ENCODE measurements at places on chromosomes 2 and 18. TPM values are rescaled to one million over a fixed set of nuclear protein-coding genes. Genes with fewer than 3 reads are reported as not detected.

DNA sequence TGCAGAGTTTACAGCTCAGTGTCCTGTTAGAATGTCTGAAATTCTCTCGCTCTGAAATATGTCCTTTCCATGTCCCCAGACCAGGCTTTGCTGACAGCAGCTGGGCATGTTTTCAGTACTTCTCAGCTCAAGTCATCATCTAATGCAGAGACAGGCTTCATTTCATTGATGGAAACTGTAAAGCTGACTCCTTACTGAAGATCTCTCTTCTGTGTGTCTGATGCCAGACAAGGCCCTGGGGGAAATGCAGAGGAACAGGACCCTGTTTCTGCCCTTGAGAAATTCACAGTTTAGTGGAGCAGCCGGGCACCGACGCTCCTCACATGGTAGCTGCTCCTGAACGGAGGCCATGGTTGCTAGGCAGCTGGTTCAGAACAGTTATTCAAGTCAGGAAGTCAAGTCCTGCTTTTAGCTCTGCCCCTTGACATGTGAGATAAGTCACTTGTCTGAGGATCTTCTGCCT lies 24.6 kb upstream of the FZD7 start:
- no peak for DNase-seq

Gene GPR17
- total RNA-seq, result not detected

DNA sequence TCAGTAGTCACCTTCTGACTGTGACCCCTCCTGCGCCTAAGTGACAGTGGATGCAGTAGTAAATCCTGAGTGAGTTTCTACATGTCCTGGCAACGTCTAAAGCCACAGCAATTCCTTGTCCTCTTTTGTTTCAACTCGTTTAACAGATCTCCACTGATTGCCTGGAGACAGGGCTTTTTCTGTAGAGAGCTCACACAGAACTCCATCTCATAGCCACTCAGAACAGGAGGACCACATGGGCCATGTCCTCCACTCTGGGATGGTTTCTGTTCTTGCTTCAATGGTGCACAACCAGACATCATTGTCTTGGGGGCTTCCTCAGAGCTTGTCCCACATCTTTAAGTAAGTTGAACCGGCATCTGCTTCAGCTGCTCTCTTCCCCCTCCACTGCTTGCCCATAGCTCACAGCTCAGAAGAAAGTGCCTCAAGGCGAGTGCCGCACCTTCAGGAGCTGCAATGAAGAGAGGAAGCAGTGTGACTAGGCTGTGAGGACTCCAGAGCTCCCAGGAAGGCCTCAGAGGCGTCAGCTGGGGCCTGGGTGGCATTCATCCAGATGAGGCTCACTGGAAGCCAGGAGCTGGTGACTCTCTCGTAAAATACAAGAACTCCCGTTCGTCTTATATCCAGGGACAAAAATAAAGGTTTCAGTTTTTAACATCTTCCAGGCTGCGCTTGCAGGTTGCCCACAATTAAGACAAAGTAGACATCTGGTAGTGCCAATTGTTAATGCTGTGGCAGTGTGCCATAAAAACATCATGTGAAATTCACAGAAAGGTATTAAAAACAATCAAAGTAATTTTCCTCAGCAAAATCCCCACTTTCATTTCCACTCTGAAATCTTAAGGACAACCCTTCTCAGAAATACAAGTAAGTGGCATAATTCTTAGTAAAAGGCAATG lies 37.3 kb downstream of the ST3GAL5 start:
- peak; percentile 33 for DNase-seq

Gene POTEJ
- total RNA-seq, result not detected

DNA sequence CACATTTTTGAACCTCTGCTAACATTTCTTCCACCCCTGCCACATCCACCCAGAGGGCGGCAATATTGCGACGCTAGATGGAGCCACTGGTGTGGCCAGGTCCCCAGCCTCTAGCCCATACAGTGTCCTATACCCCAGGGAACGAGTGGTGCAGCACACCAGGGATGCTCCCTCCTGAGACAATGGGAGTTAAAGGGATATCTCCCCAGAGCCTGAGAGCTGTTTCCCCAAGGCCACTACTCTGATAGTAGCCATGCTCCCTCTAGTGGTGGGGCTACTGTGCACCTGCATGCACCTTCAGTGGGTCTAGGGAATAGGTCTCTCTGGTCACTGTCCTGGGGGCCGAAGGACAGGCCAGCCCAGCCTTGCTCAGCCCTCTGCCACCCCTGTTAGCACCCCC lies 336.4 kb upstream of the FSHR start:
- peak; percentile 73 for DNase-seq

Gene RAX
- total RNA-seq, result not detected

Measured in Peyer's patch (tissue), 4 donors.